ENCODE measurements at places on chromosomes 11 and 22.
A peak's percentile ranks its signal among the peaks of the same experiment; 100 is the strongest.

- no peak for DNase-seq
Measured at GRCh38 chr11:87306262-87306851, 268.6 kb downstream of the TMEM135 start.

GRCh38 chr11:77473801-77474683, at the start of gene PAK1:
TSS of gene PAK1 (minus strand) at chr11:77474094. CDS start at chr11:77392520, 81,574 bp downstream.
- DNase-seq: peak; percentile 73

DNA sequence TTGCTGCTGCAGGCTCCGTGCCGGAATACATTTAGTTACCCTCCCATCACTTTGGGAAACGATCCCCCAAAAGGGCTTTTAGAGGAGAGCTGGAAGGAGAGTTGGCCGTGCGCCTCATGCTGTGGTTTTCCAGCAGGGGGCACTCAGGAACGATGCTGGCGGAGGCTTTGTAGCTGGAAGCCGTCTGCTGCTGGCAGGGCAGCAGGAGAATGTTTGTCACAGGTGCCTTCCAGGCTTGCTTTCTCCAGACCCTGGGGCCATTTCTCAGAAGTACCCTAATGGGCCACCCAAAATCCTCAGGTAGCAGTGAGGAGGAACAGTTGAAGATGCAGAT, 30.0 kb upstream of the CABP7 start:
- DNase-seq: peak; percentile 12

DNA sequence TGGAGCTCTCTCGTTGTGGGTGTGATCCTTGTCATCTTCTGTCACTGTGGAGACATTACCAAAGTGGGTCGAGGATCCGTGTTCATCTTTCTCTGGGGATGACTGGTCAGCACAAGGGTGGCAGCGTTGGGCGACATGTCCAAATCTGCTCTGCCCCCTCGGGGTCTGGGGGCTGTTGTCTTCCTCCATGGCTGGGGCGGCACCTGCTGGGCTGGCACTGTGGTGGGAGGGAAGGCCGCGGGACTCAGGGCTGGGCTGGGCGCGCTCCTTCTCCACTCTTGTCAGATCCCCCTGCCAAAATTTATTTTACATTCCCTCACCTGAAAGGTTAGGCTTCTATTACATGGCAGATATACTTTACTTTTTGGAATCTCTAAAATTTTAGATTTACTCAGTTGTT, 96.4 kb downstream of the UVRAG start:
- DNase-seq: no peak

DNA sequence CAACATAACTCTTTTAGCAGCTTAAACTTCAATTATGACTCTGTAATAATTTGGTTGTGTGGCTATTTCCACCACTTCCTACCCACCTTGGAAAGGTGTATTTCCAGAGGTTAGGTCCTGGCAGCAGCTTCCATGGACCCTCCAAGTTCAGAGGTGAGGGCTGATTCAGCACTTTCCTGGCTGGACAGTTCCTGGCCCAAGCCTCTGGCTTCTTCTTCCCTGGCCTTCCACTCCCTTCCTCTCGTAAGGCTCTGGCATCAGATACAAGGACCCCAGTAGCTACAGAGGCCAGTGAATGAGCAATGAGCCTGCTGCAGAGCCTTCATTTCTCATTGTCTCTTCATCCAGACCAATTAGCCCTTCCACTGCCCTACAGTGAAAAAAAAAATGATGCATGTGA, 98.1 kb upstream of the KIRREL3 start:
- DNase-seq: no peak

DNA sequence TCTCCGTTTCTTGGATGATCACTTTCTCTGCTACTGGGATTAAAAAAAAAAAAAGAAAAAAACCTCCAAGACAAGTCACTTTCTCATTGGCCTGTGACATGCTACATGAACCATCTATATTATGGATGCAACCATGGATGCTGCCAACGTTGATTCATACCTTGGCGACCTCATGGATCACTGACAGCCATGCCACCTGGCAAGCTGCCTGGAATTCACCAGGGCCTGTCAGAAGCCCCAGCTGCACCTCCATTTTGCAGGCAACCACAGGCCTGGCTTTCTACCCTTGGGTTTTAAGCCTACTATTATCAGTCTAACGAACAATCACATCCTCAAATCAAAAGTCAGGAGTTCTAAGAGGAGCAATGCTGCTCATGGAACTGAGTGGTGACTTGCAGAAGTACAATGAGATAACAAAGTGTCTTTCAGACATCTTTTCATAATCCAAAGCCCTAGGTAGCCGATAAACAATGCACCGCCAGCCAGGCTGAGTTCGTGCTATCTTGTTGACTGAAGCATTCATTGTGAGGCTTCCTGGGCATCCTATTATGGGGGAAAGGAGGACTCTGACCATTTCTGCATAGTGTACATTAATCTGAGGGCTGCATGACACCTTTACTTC, 48.0 kb upstream of the CADM1 start:
- no peak for DNase-seq

- no peak for DNase-seq
Measured at GRCh38 chr22:24040946-24041345, 29.8 kb downstream of the CABIN1 start.

- DNase-seq: no peak
Measured at GRCh38 chr11:93652679-93653078, 8.8 kb upstream of the CEP295 start.

DNA sequence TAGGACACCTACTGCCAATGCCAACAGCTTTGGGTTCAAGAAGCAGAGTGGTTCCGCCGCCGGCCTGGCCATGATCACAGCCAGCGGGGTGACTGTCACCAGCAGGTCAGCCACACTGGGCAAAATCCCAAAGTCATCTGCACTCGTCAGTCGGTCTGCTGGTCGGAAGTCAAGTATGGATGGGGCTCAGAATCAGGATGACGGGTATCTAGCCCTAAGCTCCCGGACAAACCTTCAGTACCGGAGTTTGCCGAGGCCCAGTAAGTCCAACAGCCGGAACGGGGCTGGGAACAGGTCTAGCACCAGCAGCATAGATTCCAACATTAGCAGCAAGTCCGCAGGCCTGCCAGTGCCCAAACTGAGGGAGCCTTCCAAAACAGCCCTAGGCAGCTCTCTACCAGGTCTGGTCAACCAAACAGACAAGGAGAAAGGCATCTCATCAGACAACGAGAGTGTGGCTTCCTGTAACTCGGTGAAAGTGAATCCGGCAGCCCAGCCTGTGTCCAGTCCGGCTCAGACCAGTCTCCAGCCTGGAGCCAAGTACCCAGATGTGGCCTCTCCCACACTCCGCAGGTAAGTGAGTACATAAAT, 115.1 kb downstream of the DBX1 start:
- DNase-seq: no peak

- no peak for DNase-seq
Measured at GRCh38 chr11:128745311-128746136, 51.7 kb downstream of the FLI1 start.
